ENCODE measurements at places on chromosomes 7 and 10.

- DNase-seq, result no peak
These were observed 152.5 kb downstream of the PPP1R9A start for GRCh38 chr7:95059842-95060313.

- DNase-seq, result no peak
These were observed 1.5 kb downstream of the CHPF2 start for GRCh38 chr7:151233804-151234203.

DNA sequence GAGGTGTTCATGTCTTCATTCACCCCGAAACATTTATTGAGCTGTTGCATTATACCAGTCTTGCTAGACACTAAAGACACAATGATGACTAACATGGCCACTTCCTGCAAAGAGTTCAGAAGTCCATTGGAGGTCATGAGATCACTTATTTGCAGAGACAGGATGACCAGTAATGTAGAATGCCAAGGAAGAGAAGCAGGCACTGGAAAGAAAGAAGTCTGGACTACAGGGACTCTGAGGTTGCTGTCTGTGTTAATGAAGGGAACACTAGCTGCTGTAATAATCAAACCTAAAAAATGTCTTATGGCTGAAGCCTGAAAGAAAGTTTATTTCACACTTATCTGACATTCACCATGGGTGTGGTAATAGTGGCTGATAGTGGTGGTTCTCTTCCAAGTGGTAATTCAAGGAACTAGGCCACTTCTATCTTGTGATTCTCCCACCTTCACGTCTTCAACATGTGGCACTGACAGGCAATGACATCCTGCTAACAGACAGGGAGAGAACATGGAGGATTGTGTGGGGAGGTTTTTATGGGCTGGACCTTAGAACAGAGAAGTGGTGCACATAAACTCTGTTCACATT lies 89.2 kb upstream of the MKLN1 start:
- DNase-seq, result no peak

DNA sequence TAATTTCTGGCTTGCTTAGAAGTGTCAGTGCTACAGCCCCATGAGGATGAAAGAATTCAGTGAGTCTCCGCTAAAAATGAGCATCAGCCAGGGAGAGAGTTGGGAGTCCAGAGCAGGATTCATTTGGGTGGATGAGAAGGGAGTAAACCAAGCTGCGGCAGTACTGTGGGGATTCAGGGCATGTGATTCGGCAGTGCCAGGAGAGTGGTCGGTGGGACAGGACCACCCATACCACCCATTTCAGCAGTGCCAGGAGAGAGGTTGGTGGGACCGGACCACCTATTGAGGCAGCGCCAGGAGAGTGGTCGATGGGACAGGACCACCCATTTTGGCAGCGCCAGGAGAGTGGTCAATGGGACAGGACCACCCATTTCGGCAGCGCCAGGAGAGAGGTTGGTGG lies 144.2 kb downstream of the CELF2 start:
- no peak for DNase-seq

- DNase-seq, result peak; percentile 1
These were observed 1059.4 kb downstream of the NRG3 start for GRCh38 chr10:82934429-82934828.

GRCh38 chr10:19532411-19532810 lies 283.8 kb upstream of the PLXDC2 start:
- DNase-seq, result no peak

GRCh38 chr10:114876602-114877300 lies 55.2 kb downstream of the FHIP2A start:
- peak; percentile 51 for DNase-seq

DNA sequence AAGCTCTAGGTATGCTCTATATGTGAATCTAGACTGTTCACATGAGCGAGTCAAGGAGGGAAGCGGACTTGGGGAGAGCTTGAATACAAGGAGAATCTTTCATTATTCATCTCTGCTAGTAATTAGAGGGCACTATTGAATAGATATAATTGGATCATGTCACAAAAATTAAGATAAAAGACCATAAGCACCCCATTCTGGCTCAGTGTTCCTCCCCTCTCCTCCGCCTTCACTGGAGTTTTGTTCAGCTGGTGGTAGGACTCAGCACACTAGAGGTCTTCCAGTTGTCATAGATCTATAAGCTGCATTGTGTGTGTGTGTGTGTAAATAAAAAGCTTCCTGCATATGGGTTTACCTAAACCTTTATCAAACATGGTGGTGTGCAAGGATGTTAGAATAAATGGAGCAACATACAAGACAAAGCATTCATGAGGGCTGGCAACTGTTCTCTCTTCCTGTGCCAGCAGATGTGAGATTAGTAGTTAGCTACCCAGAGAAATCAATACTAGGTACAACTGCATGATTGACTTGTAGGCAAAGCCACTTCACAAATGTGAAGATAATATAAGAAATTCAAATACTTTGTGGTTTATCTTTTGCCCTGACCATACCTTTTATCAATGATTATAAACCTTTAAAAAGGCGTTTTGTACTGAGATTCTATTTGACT lies 142.6 kb downstream of the CREB5 start:
- DNase-seq, result no peak

All from Jurkat, Clone E6-1 (cell line).